Activated naive CD8-positive, alpha-beta T cell treated with anti-CD3 and anti-CD28 coated beads, Interleukin-2, amount 10 ng/mL, durations not matched to agents 7 days and 5 days (primary cell): ENCODE measurements at places on chromosomes 7 and 10. TPM values are rescaled to one million over a fixed set of nuclear protein-coding genes. Genes with fewer than 3 reads are reported as not detected.

The TRIP6 gene
- total RNA-seq, result 25.6 TPM

The CELF2 gene
- total RNA-seq, result 168 TPM

The CRTAC1 gene
- not detected for total RNA-seq

The TMEM213 gene
- total RNA-seq, result not detected

The GIMAP6 gene
- 130 TPM for total RNA-seq

The CFAP70 gene
- total RNA-seq, result 2.0 TPM

The ITGA8 gene
- total RNA-seq, result not detected

The GFRA1 gene
- total RNA-seq, result not detected

- no peak for DNase-seq
These were observed 12.0 kb downstream of the XRCC2 start for GRCh38 chr7:152663931-152664330.

- DNase-seq, result no peak
These were observed 105.7 kb downstream of the CCNY start for GRCh38 chr10:35442028-35442427.

GRCh38 chr7:91916051-91916440 is 24.6 kb upstream of the AKAP9 start:
- no peak for DNase-seq

GRCh38 chr7:158664406-158664805 is 40.2 kb downstream of the NCAPG2 start:
- DNase-seq, result no peak

DNA sequence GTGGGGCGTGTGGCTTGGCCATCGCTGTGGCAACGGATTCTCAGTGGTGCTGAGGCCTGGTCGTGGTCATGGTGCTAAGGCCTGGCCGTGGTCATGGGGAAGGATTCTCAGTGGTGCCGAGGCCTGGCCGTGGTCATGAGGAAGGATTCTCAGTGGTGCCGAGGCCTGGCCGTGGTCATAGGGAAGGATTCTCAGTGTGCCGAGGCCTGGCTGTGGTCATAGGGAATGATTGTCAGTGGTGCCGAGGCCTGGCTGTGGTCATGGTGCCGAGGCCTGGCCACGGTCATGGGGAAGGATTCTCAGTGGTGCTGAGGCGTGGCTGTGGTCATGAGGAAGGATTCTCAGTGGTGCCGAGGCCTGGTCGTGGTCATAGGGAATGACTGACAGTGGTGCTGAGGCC is 327.9 kb downstream of the ADARB2 start:
- DNase-seq, result no peak

DNA sequence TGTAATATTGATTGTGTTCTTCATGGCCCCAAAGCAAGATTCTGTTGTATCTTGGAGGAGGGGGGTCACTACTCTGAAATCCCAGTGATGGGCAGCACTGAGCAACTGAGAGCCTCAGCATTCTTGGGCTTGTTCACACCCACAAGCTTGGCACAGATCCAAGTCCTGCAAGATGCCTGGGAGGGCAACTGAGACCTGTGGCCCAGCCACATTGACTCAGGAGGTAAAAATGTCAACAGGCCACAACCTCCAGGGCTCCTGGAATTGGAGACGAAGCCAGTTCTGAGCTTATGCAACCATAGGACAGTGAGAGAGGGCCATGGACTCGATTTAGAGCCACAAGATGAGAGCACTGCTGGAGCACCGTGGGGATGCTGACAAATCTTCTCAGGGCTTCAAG is 3.1 kb upstream of the DOCK1 start:
- no peak for DNase-seq

GRCh38 chr10:14826076-14826829 is 11.6 kb downstream of the CDNF start:
- DNase-seq, result no peak

GRCh38 chr7:47678641-47679380 is 96.9 kb upstream of the TNS3 start:
- DNase-seq, result no peak

- no peak for DNase-seq
These were observed 36.6 kb downstream of the GRK5 start for GRCh38 chr10:119243967-119244366.

GRCh38 chr10:69963835-69964710 is 88.6 kb upstream of the MACROH2A2 start:
- DNase-seq, result no peak

GRCh38 chr10:80172896-80173295 is 32.4 kb downstream of the ANXA11 start:
- DNase-seq, result no peak

GRCh38 chr7:95796617-95797016 is 24.3 kb downstream of the DYNC1I1 start:
- DNase-seq, result no peak

DNA sequence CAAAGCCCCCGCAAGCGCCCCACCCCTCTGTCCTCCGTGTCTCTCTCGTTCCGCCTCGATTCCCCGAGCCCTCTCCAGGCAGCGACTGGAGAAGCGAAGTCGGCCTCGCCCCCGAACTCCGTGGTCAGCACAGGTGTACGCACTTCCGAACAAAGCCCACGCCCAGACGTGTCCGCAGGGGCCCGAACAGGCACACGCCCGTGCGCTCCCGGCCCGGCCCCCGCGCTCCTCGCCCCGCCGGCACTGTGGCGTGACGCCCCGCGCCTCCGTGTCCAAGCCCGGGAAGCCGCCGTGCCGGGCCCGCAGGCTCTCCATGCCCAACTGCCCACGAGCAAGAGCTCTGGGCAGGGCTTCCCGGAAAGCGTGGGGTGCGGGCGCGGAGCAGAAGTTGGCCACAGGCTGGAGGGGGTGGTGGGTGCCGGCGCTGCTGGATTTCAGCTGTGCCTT is 662 bp downstream of the NRCAM start:
- peak; percentile 51 for DNase-seq

- no peak for DNase-seq
These were observed 8.1 kb downstream of the TMEM120A start for GRCh38 chr7:75986147-75986781.

GRCh38 chr10:14447094-14447839 is 116.5 kb upstream of the FRMD4A start:
- DNase-seq, result no peak

GRCh38 chr10:30392564-30392990 is 41.4 kb upstream of the MAP3K8 start:
- peak; percentile 76 for DNase-seq

DNA sequence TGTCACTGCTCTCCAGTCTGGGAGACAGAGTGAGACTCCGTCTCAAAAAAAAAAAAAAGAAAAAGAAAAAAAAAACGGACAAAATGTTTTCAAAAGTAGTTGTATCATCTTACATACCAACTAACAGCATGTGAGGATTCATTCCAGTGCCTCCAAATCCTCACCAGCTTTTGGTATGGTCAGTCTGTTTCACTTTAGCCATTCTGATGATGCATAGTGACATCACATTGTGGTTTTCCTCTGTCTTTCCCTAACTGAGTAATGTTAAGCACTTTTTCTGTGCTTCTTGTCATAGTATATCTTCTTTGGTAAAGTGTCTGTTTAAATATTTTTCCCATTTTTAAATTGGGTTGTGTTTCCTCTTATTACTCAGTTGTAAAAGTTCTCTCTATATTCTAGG is 251.4 kb upstream of the CTBP2 start:
- DNase-seq, result no peak

GRCh38 chr10:67815571-67816059 is 22.4 kb downstream of the DNAJC12 start:
- DNase-seq, result no peak

- no peak for DNase-seq
These were observed 84.4 kb upstream of the TNS3 start for GRCh38 chr7:47666164-47666862.

- no peak for DNase-seq
These were observed 117.4 kb downstream of the TMEM178B start for GRCh38 chr7:141191277-141191676.

DNA sequence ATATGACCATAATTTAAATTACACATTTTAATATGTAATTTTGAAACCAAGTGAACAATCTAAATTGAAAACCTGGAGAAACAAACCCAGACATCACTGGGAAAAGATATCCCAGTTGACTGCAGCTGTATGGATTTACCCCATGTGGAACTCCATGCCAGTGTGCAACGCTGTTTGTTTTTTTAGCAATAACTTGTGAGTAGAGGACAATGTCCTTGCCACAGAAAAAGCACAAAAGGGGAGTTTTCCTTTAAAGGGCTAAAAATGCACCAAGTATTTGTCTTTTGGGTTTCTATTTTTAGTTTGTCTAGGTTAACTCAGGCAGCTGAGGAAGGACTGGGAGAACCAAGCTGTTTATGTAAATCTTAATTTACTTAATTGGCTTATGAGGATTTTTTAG is 15.1 kb upstream of the COL17A1 start:
- DNase-seq, result no peak
